SW 1271 (cell line): ENCODE measurements at places on chromosomes 5 and 9.

DNA sequence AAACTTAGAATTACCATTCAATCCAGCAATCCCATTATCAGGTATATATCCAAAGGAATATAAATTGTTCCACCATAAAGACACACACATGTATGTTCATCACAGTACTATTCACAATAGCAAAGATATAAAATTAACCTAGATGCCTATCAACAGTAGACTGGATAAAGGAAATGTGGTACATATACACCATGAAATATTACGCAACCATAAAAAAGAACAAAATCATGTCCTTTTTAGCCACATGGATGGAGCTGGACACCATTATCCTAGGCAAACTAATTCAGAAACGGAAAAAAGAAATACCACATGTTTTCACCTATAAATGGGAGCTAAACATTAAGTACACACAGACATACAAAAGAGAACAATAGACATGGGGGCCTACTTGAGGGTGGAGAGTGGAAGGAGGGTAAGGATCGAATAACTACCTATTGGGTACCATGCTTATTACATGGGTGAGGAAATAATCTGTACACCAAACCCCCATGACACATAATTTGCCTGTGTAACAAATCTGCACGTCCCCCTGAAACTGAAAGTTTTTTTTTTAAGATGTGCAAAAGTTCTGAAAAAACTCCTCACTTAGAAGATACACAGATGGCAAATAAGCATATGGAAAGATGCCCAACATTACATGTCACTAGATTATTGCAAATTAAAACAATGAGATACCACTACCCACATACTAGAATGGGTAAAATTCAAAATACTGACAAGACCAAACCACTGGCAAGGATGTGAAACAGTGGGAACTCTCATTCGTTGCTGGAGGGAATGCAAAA lies 313.0 kb upstream of the CD180 start:
- DNase-seq: no peak

DNA sequence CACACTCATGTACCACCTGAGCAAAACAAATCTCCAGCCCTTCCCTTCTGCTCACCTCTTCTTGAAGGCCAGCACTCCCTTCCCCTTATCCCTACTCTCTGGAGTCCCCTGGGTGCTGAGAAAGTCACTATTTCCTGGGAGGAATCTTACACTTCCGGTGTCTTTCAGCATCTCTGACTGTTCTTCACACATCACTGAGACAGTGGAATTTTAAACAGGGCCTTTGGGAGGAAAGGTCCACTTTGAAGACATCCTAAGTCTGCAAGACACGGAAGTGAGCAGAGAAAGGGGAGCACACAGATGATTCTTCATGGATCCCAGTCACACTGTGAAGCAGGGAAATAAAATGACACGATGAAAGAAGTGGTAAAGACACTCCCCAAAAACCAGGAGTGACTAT lies 25.6 kb downstream of the FRMD3 start:
- DNase-seq: no peak

DNA sequence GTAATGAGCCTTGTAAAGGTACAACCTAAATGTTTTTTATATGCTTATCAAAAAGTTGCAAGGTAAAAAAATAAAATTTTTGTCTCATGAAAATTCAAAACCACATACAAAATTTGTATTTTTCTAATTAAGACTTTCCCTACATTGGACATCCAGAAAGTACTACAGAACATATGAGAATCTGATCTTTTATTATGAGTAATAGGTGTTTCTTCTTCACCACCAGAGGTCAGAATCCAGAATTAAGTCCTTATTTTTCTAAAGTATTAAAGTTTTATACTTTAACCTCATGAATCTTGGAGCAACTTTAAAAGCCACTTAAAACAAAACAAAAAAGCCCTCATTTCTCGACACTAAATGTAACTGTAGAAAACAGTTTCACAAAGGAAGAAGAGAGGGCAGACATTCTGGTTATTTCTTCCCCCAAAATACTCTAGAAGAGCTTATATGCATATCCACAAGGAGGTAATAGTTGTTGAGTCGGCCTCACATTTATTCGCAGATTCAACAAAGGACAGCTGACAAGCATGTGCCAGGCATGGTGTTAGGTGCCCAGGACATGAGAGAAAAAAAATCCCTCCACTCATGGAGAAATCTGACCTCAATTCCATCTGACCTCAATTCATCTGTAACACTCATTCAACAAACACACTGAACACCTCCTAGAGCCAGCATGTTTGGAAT lies 69.3 kb downstream of the MLLT3 start:
- no peak for DNase-seq

DNA sequence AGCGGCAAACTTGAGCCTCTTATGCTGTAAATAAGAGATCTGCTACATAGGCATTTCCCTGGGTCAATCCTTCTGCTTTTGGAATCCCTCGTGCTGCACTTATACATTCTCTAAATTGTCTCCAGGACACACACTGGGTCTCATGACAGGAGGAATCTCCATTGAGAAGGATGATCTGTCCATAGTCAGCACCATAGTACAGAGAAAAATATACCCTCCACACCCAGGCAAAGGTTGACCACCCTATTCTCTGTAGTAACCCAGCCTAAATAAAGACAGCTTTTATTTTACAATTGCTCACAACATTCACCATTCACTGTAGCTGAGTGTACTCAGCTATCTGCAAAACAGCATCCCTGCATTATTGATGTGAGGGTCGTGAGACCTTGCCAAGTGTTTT lies 111.2 kb downstream of the SV2C start:
- no peak for DNase-seq

DNA sequence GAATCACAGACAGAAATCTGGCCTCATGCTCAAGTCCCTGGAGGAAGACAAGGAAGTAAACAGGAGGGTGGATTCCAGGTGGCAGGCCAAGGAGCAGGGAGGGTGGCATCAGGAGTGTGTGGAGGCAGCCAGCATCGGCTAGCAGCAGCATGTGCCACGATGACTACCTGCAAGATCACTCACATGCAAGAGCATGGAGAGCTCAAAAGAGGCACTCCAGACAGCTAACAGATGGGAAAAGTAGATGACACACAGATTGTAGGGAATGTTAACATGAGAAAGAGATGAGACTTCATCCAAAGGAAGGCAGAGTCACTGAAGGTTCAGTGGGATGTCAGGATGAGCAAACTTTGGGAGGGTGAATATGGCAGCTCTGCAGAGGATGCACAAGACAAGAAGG lies 104.3 kb downstream of the SEMA5A start:
- DNase-seq: no peak

GRCh38 chr9:120583958-120584369 lies 4.0 kb upstream of the CDK5RAP2 start:
- no peak for DNase-seq
